ENCODE measurements at places on chromosomes 11 and 22. TPM values are rescaled to one million over a fixed set of nuclear protein-coding genes. Genes with fewer than 3 reads are reported as not detected.

LIF gene
- 160 TPM for total RNA-seq

ACR gene
- total RNA-seq: not detected

POU2AF1 gene
- total RNA-seq: 4.5 TPM

KRTAP5-11 gene
- not detected for total RNA-seq

TRPM5 gene
- not detected for total RNA-seq

XKR3 gene
- total RNA-seq: not detected

RCOR2 gene
- total RNA-seq: 0.61 TPM

TMEM191B gene
- total RNA-seq: 1.2 TPM

PLAAT3 gene
- 6.5 TPM for total RNA-seq

ACER3 gene
- 10.0 TPM for total RNA-seq

PLXNB2 gene
- total RNA-seq: 26.4 TPM

USP2 gene
- total RNA-seq: 0.96 TPM

CNGA4 gene
- 0.18 TPM for total RNA-seq
